Mesenchymal stem cell (in vitro differentiated cells and primary cell): ENCODE measurements at places on chromosomes 5 and 9.
A peak's percentile ranks its signal among the peaks of the same experiment; 100 is the strongest.

DNA sequence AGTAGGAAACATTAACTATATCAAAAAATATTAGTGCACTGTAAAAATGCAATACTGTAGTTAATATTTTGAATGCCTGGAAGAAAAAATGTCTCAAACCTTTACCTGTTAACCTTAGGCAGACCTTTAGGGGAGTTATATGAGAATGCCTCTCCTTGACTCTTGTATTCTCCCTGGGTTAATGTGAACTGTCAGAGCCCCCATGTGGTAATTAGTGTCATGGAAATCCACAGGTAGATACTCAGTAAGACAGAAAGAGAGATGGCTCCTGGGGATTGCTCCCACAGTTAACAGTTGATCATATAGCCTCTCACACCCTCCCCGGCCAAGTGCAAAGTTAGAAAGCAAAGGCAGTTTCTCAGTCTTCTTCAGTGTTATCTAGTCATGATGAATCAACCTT is 742.8 kb downstream of the NR2F1-AS1 start:
- no peaks in the 10 kb centered on the region for H3K27me3 ChIP-seq
- H3K36me3 ChIP-seq, result no peaks in the 10 kb centered on the region
- DNase-seq, result no peak

- H3K4me3 ChIP-seq, result no peak overlapping the region
- no peaks in the 10 kb centered on the region for H3K36me3 ChIP-seq
- no peaks in the 10 kb centered on the region for H3K4me1 ChIP-seq
- no peak overlapping the region for H3K27ac ChIP-seq
- no peak for DNase-seq
Measured at GRCh38 chr9:100652850-100653249, 75.0 kb downstream of the CAVIN4 start.

GRCh38 chr5:43661102-43661501 is 58.1 kb downstream of the NNT start:
- H3K27ac ChIP-seq, result no peak overlapping the region
- no peaks in the 10 kb centered on the region for H3K27me3 ChIP-seq
- H3K4me3 ChIP-seq, result no peak overlapping the region
- DNase-seq, result peak; percentile 56
- no peaks in the 10 kb centered on the region for H3K4me1 ChIP-seq
- peaks cover 38% of the 10 kb centered on the region for H3K36me3 ChIP-seq

DNA sequence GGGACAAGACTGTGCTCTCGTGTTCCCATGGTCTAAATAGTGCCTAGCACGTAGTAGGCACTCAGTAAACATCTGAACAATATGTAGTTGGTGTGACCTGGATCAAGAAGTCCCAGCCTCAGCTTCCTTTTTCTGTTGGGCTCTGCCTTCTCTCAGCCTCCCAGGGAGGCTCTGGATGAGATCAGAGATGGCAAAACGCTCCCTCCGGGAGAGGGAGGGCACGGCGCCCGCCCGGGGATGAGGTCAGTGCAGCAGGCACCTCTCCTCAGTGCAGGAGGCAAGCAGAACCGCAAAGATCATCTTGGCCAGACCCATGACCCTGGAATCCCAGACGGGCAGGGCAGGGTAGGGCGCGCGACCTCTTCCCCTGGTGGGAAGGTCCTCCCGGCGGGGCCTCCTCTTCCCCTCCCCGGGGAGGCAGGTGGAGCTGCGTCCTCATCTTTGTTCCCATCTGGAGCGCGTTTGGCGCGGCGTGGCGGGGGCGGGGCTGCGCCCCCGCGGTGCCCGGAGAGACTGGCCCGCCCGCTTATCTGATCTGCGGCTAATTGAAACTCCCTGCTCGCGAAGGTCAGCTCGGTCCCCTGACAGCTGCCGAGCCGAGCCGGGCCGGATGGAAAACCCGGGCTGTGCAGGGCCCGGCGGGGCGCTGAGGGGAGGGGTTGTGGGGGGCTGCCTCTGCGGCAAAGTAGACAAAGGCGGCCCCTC is 60.9 kb downstream of the CXXC5 start:
- H3K27me3 ChIP-seq, result no peaks in the 10 kb centered on the region
- H3K36me3 ChIP-seq, result no peaks in the 10 kb centered on the region
- DNase-seq, result peak; percentile 91
- H3K27ac ChIP-seq, result peak overlapping the region; percentile 77
- H3K4me3 ChIP-seq, result peak overlapping the region; percentile 34

DNA sequence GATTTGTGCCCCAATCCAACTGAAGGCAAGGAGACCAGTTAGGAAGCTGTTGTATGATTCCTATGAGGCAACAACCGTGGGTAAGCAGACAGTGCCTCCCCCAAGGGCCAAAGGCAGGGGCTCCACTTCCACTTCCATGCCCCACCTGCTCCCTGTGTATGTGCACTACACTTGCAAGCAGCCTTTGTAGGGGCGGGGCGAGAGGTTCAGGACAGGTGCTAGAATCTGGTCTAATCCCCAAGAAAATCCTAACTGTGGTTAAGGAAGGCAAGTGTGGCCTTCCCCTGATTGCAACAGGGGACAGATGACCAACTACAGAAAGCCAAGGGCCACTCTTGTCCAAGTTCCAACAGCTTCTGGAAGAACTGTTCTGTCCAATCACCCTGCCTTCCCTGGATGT is 41.7 kb downstream of the B4GALT1 start:
- H3K27me3 ChIP-seq, result no peaks in the 10 kb centered on the region
- H3K36me3 ChIP-seq, result peaks cover 46% of the 10 kb centered on the region
- no peak overlapping the region for H3K4me3 ChIP-seq
- H3K27ac ChIP-seq, result no peak overlapping the region
- H3K4me1 ChIP-seq, result peaks cover 25% of the 10 kb centered on the region

GRCh38 chr5:149172261-149172660 is 31.0 kb downstream of the ABLIM3 start:
- no peaks in the 10 kb centered on the region for H3K27me3 ChIP-seq
- peaks cover 10% of the 10 kb centered on the region for H3K4me1 ChIP-seq
- H3K4me3 ChIP-seq, result no peak overlapping the region
- peak; percentile 79 for DNase-seq
- no peaks in the 10 kb centered on the region for H3K36me3 ChIP-seq

GRCh38 chr5:10563110-10563944 is 543 bp upstream of the ANKRD33B start:
- no peaks in the 10 kb centered on the region for H3K27me3 ChIP-seq
- DNase-seq, result peak; percentile 64
- no peak overlapping the region for H3K27ac ChIP-seq
- H3K4me1 ChIP-seq, result peaks cover 33% of the 10 kb centered on the region
- peak overlapping the region; percentile 77 for H3K4me3 ChIP-seq

- no peak overlapping the region for H3K4me3 ChIP-seq
- H3K27me3 ChIP-seq, result no peaks in the 10 kb centered on the region
Measured at GRCh38 chr5:100860407-100860806, 42.7 kb downstream of the ST8SIA4 start.

GRCh38 chr9:126236273-126236672 is 90.4 kb upstream of the MVB12B start:
- H3K4me3 ChIP-seq, result no peak overlapping the region
- H3K27me3 ChIP-seq, result peaks cover 30% of the 10 kb centered on the region
- H3K27ac ChIP-seq, result no peak overlapping the region
- H3K4me1 ChIP-seq, result no peaks in the 10 kb centered on the region

DNA sequence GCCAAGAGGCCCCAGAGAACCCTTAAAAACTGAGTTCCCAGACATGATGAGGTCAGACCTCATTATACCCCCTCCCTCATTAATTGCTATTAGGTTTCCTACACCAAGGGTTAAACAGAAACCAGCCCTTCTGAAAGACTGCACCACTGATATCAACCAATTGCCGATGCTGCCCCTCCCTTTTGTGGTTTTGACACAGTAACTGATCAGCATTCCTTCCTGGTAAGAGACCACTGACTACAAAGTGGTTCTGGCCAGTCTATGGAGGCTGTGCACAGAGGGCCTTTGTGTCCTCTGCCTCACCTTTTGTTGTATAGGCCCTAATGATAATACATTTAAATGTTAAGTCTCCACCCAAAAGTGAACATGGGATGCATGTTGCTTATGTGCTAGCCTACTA is 201.5 kb downstream of the FRMD3 start:
- DNase-seq, result no peak
- H3K27ac ChIP-seq, result no peak overlapping the region
- no peaks in the 10 kb centered on the region for H3K36me3 ChIP-seq
- H3K4me1 ChIP-seq, result no peaks in the 10 kb centered on the region

- no peaks in the 10 kb centered on the region for H3K27me3 ChIP-seq
- H3K27ac ChIP-seq, result no peak overlapping the region
- no peak for DNase-seq
- no peaks in the 10 kb centered on the region for H3K36me3 ChIP-seq
Measured at GRCh38 chr9:27625751-27626150, 52.5 kb upstream of the C9orf72 start.

DNA sequence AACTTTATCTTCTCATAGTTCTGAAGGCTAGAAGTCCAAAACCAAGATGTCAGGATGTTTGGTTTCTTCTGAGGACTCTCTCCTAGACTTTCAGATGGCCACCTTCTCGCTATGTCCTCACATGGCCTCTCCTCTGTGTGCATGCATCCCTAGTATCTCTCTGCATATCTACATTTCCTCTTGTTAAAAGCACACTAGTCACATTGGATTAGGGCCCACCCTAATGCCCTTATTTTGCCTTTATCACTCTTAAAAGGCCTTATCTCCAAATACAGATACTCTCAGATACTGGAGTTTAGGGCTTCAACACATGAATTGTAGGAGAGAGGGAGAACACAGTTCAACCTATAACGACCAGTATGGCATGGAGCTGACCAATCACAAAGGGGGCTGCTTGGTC is 151.7 kb downstream of the PRELID2 start:
- DNase-seq, result no peak
- H3K27me3 ChIP-seq, result no peaks in the 10 kb centered on the region
- H3K4me3 ChIP-seq, result no peak overlapping the region
- no peaks in the 10 kb centered on the region for H3K4me1 ChIP-seq
- no peaks in the 10 kb centered on the region for H3K36me3 ChIP-seq

GRCh38 chr9:19689328-19690101 is 99.3 kb downstream of the SLC24A2 start:
- H3K27me3 ChIP-seq, result no peaks in the 10 kb centered on the region
- no peak overlapping the region for H3K27ac ChIP-seq
- no peak overlapping the region for H3K4me3 ChIP-seq

GRCh38 chr9:84436386-84437109 is 96.0 kb upstream of the SLC28A3 start:
- peak overlapping the region; percentile 53 for H3K4me3 ChIP-seq
- no peaks in the 10 kb centered on the region for H3K27me3 ChIP-seq
- H3K36me3 ChIP-seq, result no peaks in the 10 kb centered on the region
- H3K27ac ChIP-seq, result no peak overlapping the region
- DNase-seq, result no peak
- no peaks in the 10 kb centered on the region for H3K4me1 ChIP-seq

DNA sequence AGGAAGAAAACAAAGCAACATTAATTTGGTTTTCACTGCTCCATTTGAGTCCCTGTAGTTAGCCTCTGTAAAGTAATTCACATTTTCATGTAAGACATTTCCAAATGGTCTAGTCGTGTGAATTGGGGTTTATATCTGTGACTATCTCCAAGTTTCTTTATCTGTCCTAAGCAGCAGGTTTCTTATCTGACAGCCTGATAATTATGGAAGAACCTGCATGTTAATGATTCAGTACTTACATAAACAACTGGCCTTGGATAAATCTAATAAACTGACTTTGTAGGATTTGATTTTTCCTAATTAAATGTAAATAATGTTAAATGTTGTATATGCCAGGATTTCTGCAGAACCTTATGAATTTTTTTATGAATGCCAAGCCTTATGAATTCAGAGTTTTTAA is 964.9 kb downstream of the NR2F1-AS1 start:
- H3K36me3 ChIP-seq, result no peaks in the 10 kb centered on the region
- no peak overlapping the region for H3K27ac ChIP-seq
- H3K4me3 ChIP-seq, result no peak overlapping the region

- H3K27me3 ChIP-seq, result peaks cover 3% of the 10 kb centered on the region
- no peaks in the 10 kb centered on the region for H3K36me3 ChIP-seq
- no peak overlapping the region for H3K27ac ChIP-seq
- H3K4me3 ChIP-seq, result no peak overlapping the region
- no peak for DNase-seq
- no peaks in the 10 kb centered on the region for H3K4me1 ChIP-seq
Measured at GRCh38 chr9:36007316-36007708, 29.4 kb upstream of the RECK start.

- H3K4me3 ChIP-seq, result peak overlapping the region; percentile 96
- H3K27me3 ChIP-seq, result no peaks in the 10 kb centered on the region
- no peak for DNase-seq
- no peak overlapping the region for H3K27ac ChIP-seq
- no peaks in the 10 kb centered on the region for H3K4me1 ChIP-seq
Measured at GRCh38 chr9:2018764-2019558, 3.8 kb downstream of the SMARCA2 start.

DNA sequence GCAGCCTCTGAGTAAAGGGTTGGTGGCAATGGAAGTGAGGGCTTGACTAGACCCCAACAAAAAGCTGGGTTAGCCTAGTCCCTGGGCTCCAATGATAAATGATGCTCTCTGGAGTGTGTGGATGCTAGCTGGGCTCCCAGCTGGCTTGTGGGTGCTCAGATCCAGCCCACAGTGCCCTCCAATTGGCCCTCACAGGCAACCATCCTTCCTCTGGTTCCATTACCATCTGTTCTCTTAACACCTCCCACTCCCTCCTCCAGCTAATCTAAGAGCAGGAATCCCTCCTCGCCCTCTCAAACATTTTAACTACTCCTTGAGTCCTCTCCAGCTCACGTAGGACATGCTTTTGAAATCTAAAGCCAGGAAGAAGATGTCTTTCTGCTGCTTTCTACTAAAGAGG is 25.2 kb upstream of the FRMD3 start:
- no peak for DNase-seq
- H3K27ac ChIP-seq, result no peak overlapping the region
- no peaks in the 10 kb centered on the region for H3K27me3 ChIP-seq

DNA sequence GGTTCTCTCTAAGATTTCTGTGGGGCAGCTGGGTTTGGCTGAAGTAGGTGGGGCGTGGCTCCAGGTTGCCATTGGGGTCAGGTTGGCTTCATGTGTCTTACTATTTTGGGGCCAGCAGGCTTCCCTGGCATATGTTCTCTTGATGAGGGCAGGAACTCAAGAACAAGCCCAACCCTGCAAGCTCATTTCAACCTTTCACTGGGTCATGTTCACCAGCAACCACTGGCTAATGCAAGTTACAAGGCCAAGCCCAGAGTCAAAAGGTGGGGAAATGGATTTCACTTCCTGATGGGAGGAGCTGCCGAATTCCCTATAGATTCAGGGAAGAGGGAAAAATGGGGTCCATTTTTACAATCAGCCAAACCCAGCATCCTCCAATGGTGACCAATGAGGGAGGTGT is 34.0 kb upstream of the HAND1 start:
- no peaks in the 10 kb centered on the region for H3K4me1 ChIP-seq
- no peak overlapping the region for H3K4me3 ChIP-seq
- H3K27me3 ChIP-seq, result peaks cover 44% of the 10 kb centered on the region
